Cardiac muscle cell (in vitro differentiated cells and primary cell): ENCODE measurements at places on chromosomes 1 and 21. TPM values are rescaled to one million over a fixed set of nuclear protein-coding genes. Genes with fewer than 3 reads are reported as not detected.

The CGN gene
- total RNA-seq: 4.3 and 4.9 TPM in 2 replicates

The LMOD1 gene
- total RNA-seq: 48.3 and 75.6 TPM in 2 replicates

The TLCD4 gene
- total RNA-seq: 7.6 and 13.7 TPM in 2 replicates

The C1orf105 gene
- total RNA-seq: 3.2 and 15.6 TPM in 2 replicates

The PGLYRP3 gene
- not detected in 2 replicates for total RNA-seq

The FBXO2 gene
- total RNA-seq: 15.8 and 20.9 TPM in 2 replicates

The ABL2 gene
- total RNA-seq: 5.9 and 13.5 TPM in 2 replicates

The CFAP107 gene
- total RNA-seq: not detected in 2 replicates

The USH2A gene
- total RNA-seq: 0.24 and 0.25 TPM in 2 replicates

The CFHR5 gene
- total RNA-seq: 0.39 TPM in 1 of 2 replicates, not detected in the other

The VANGL2 gene
- total RNA-seq: 14.1 and 24.6 TPM in 2 replicates

DNA sequence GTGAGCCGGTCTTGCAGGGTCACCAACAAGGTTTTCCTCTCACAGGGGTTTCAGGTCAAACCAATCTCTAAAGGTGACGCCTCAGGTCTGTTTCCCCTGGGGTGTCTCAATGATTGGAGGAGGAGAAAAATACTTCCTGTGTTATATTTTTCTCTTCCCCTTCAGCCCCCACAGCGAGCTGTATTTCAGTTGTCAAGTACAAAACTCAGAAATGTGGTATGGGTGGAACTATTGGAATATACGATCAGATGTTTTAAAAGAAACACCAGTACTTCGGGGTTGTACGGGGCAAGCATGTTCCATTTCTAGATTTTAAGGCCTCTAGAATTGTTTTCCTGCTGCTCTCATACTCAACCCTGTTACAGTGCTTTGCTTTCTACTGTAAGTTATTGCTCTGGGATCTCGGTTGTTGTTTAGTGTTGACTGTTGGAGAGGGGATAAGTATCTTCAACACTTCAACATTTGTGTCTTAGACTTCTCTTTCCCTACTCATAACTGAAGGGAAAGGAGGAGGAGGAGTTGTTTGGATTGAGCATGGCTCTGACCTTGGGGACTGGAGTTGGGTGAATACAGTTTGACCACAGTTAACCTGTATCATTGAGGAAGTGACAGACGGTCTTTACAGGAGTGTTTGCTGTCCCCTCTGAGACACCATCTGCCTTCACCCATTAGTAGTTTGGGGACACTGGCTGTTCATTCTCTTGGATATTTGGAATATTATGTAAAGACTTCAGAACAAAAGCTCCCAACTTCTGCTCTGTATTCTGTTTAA is 2.0 kb downstream of the MAPKAPK2 start:
- peak overlapping the region; percentile 91 for H3K4me3 ChIP-seq
- DNase-seq: no peak
- H3K27ac ChIP-seq: peak overlapping the region; percentile 98
- no peaks in the 10 kb centered on the region for H3K27me3 ChIP-seq

GRCh38 chr1:31216016-31216415 is 23.7 kb downstream of the NKAIN1 start:
- peak; percentile 77 for DNase-seq
- peaks cover 6% of the 10 kb centered on the region for H3K4me1 ChIP-seq
- H3K27ac ChIP-seq: no peak overlapping the region
- H3K27me3 ChIP-seq: no peaks in the 10 kb centered on the region

DNA sequence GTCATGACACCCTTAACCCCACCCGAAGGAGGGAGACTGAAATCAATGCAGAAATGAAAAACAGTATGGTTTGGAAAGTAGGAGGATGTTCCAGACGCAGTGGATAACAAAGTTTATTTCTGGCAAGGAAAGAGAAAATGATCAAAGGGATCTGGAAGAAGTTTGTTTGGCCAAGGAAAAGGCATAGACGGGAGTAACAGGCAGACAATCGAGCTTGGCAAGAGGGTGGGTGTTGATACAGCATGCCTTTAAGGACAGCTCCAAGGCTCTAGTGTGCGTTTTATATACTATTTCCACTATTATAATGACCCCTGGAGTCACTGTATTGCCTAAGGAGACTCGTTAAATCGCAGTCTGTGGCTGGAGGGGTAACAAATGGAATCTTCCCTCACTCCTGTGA is 303.7 kb upstream of the RUNX1 start:
- DNase-seq: peak; percentile 18
- H3K36me3 ChIP-seq: no peaks in the 10 kb centered on the region
- H3K27me3 ChIP-seq: peaks cover 42% of the 10 kb centered on the region

GRCh38 chr1:28110555-28110954 is 22.1 kb upstream of the EYA3 start:
- H3K27me3 ChIP-seq: no peaks in the 10 kb centered on the region
- DNase-seq: no peak

DNA sequence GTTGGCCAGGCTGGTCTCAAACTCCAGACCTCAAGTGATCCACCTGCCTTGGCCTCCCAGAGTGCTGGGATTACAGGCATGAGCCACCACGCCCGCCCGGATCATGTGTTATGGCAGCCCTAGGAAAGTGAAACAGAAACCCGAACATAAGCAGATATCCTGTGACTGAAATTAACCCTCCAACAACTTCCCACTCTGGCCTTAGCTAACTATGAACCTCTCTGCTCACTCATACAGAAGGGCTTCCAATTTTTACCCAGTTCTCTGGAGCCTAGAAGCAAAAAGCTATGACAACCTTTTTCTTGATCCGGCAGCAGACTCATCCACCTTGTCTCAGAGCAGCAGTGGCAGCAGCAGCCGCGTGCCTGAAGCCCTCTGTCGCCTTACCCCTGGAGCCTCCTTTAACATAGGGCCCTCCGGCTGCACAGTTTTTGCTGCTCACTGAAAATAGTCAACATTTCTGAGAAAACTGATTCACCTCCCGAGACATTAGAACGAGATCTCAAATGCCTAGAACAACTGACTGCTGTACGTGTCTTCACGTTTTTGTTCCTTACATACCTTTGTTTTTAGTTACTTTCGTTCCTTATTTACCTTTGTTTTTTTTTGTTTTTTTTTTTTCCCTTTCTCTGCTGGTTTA is 9.3 kb downstream of the CBR1 start:
- no peaks in the 10 kb centered on the region for H3K4me1 ChIP-seq
- H3K36me3 ChIP-seq: no peaks in the 10 kb centered on the region
- DNase-seq: no peak
- no peak overlapping the region for H3K27ac ChIP-seq

DNA sequence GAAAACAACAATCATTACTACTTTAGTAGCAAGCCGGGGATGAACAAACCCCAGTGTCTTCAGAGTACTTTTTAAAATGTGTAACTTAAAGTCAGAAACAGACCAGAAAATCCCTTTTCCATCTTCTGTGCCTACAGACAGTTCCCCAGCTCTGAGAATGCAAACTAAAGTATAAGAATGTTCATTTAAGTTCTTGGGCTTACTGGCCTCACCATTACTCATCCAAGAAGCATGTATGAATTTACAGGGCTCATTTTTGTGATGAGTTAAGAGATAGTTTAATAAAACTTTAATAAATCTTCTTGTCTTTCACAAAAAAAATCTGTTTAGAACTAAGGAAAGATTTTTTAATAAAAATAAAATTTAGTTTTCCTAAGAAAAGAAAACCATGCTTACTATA is 4.6 kb downstream of the LPGAT1 start:
- peak; percentile 55 for DNase-seq
- H3K36me3 ChIP-seq: no peaks in the 10 kb centered on the region
- peaks cover 12% of the 10 kb centered on the region for H3K4me1 ChIP-seq
- no peak overlapping the region for H3K4me3 ChIP-seq
- no peak overlapping the region for H3K27ac ChIP-seq

- peak; percentile 87 for DNase-seq
- H3K4me3 ChIP-seq: peak overlapping the region; percentile 11
- no peaks in the 10 kb centered on the region for H3K27me3 ChIP-seq
- H3K4me1 ChIP-seq: peaks cover 21% of the 10 kb centered on the region
Observed at GRCh38 chr1:201481761-201482493, 12.9 kb upstream of the PHLDA3 start.

- H3K4me3 ChIP-seq: no peak overlapping the region
- H3K27me3 ChIP-seq: no peaks in the 10 kb centered on the region
- no peak for DNase-seq
- no peaks in the 10 kb centered on the region for H3K36me3 ChIP-seq
- H3K27ac ChIP-seq: no peak overlapping the region
Observed at GRCh38 chr1:203395751-203396150, 44.8 kb upstream of the FMOD start.

DNA sequence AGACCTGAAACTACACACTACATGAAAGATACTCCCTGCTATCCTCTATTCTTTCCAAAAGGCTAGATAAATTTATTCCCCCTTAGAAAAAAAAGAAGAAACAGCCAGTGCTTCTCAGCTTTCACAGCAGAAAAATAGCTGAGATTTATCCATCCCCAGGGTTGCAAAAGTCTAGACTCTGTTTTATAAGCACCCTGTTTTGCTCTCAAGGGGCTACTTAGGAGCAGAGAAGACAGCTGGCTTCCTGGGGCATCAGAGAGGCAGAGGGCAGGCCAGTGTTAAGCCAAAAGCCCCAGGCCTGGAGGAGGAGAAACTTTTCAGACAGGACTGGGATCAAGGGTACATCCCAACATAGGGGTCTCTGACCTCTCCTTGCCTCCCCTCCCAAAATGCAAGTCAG is 3.9 kb downstream of the LAMB3 start:
- no peak for DNase-seq
- H3K27me3 ChIP-seq: no peaks in the 10 kb centered on the region
- H3K4me1 ChIP-seq: peaks cover 25% of the 10 kb centered on the region
- no peak overlapping the region for H3K27ac ChIP-seq
- H3K4me3 ChIP-seq: no peak overlapping the region
- H3K36me3 ChIP-seq: no peaks in the 10 kb centered on the region

GRCh38 chr21:31235671-31236450 is 108.2 kb downstream of the TIAM1 start:
- no peaks in the 10 kb centered on the region for H3K27me3 ChIP-seq
- H3K36me3 ChIP-seq: no peaks in the 10 kb centered on the region
- no peaks in the 10 kb centered on the region for H3K4me1 ChIP-seq
- no peak overlapping the region for H3K27ac ChIP-seq

- peak overlapping the region; percentile 32 for H3K4me3 ChIP-seq
- no peaks in the 10 kb centered on the region for H3K36me3 ChIP-seq
- H3K27me3 ChIP-seq: no peaks in the 10 kb centered on the region
- peaks cover 5% of the 10 kb centered on the region for H3K4me1 ChIP-seq
- DNase-seq: no peak
- peak overlapping the region; percentile 96 for H3K27ac ChIP-seq
Observed at GRCh38 chr1:148333875-148334338, 149.2 kb downstream of the PPIAL4G start.

DNA sequence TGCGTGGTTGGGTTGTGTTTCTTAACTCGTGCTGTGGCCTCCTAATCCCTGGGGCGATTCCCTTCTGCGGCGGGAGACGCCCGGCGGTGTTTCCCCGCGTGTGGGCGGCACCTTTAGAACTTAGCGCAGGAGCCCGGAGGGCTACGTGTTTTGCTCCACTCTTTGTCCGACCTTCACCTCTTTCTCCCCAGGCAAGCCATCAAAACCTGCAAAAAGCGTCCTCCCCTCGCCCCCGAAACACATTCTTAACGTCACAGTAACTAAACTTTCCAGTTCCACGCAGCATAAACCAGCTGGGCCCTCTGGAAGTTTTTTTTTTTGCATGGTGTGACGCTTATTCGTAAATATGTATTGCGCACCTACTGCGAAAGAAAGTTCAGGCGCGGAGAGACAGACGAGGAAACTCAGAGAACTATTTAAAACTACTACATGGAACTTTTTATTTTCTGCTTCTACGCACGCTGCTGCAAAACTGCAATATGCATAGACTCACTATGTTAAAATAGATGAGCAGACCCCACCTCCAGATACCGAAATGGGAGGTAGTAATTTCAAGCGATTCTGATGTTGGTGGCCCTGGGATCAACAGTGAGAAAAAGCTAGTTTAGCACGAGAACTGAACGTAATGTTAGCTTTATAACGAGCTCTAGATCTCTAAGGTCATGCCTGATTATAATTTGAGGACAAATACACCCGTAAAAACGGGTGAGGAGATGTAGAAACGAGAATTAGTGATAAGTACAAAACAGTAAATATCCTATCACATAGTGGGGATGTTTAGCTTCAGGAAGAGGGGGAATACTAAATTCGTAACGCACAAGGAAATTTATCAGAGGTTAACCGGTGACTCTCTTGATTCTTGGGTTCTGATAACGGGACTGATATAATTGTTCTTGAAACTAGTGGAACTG is 920 bp downstream of the MTR start:
- H3K4me3 ChIP-seq: peak overlapping the region; percentile 93
- DNase-seq: peak; percentile 55
- no peaks in the 10 kb centered on the region for H3K27me3 ChIP-seq

GRCh38 chr1:100613817-100614559 is 76.0 kb downstream of the GPR88 start:
- peaks cover 35% of the 10 kb centered on the region for H3K4me1 ChIP-seq
- H3K36me3 ChIP-seq: no peaks in the 10 kb centered on the region
- H3K4me3 ChIP-seq: no peak overlapping the region
- H3K27ac ChIP-seq: no peak overlapping the region

GRCh38 chr21:35204850-35205541 is 155.9 kb upstream of the RUNX1 start:
- H3K4me1 ChIP-seq: no peaks in the 10 kb centered on the region
- no peak overlapping the region for H3K27ac ChIP-seq
- H3K27me3 ChIP-seq: peaks cover 71% of the 10 kb centered on the region
